ENCODE measurements at places on chromosomes 16 and 17.

DNA sequence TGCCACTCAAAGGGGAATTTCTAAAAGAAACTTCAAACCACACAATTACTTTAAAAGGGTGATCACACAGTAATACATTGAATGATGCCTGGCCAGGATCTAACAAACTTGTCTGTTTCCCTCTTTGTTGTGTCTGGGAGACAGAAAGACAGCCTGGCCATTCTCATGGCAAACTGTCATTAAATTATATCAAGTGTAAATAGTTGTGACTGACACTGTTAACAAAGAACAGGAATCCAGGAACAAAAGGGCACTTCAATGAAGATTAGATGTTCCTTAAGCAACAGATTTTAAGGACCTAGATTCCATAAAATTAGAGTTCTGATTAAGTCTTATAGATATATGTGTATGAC is 383.6 kb downstream of the KCNJ2 start:
- no peak for DNase-seq

GRCh38 chr16:81537721-81538561 is 93.3 kb downstream of the CMIP start:
- no peak for DNase-seq

GRCh38 chr17:59899099-59899498 is 6.2 kb downstream of the RPS6KB1 start:
- no peak for DNase-seq

GRCh38 chr16:51455398-51455797 is 304.3 kb upstream of the SALL1 start:
- no peak for DNase-seq

DNA sequence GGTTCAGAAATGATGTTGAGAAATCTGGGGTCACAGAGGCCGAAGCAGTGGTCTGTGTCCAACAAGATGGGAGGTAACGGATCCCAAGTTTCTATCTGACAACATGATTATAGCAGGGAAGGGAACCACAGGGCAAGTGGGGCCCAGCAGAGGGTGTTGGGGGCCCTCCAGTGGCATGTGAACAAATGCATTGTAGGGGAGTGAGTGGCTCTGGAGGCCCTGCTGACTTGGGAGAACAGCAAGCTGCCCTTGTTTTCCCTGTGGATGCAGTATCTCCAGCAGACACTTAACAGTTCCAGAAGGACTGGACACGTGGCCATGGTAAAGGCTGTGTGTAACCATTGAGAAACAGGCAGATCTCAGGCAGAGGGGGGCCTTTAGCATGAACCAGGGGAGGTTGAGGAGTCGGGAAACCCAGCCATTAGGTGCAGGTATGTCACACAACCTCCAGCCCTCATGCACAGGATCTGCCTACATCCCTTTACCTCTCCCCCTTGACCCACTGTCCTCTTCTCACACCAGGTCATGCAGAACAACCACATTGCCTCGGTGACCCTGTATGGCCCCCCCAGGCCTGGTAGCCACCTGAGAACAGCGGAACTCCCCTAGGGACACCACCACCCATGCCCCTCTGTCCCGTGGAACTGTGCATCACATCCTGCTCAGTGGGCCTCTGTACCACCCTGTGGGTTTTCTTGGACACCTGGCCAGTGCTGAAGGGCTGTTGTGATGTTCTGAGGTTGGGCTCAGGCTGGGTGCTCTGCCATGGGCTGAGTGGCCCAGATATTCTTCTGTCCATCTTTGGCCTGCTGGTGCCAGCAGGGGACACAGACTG is 4.1 kb downstream of the B3GNT9 start:
- no peak for DNase-seq

Measured in activated CD4-positive, alpha-beta T cell treated with anti-CD3 and anti-CD28 coated beads for 48 hours (primary cell).